Stimulated activated CD4-positive, alpha-beta T cell treated with anti-CD3 and anti-CD28 coated beads, Interleukin-15, amount 100 ng/mL, for 48 hours (primary cell): ENCODE measurements at places on chromosomes 11 and 22.

DNA sequence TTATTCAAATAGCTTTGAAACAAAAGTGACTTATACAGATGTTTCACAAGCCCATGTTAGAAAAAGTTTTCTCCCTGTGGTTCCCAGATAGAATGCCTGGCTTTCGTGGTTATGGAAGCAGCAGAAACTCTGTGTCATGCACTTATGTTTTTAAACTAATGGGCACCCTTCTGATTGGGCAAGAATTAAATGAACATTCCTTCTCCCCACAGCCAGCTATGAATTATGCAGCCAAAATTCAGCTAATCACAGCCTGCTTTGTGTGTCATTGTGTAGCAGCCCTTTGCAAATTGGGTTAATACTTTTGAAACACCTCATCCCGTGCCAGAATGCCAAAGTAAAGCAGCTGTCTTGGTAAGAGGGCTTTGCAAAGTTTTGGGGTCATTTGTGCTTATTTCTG is 46.9 kb downstream of the PANX1 start:
- DNase-seq: no peak

GRCh38 chr11:31237819-31238760 is 131.4 kb downstream of the DCDC1 start:
- DNase-seq: no peak

DNA sequence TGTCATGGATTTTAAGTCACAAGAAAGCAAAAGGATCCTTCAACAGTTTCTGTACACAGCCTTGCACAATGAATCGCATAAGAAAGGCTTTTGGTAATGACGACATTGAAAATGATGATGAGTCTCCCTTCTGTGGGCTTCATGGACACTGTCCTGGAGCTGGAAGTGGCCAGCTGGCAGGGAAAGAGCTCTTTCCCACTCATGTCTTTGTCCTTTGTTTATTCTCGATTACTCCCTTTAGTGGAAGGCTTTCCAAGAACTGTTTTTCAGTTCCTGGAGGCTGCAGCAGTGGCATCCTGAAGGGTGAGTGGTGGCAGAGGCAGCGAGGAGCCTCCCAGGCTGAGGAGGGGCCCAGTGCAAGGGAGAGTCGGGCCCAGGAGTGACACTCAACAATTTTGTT is 505.2 kb downstream of the NTM start:
- no peak for DNase-seq

DNA sequence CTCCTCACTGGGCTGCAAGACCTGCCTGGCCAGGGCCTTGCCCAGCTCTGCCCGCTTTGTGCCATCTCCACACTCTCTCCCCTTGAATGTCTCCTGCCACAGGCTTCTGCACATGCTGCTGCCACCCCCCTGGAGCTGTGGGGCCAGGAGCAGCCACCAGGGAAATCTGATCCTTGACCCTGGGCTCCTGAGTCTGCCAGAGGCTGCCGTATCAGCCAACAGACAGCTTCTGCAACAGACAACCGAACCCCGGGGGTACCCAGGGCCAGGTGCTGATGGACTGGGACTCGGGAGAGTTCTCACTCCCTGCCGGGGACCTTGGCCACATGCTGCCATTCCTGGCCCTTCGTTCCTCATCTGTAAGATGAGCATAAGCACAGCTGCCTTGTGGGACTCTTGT is 3.3 kb upstream of the PPARA start:
- DNase-seq: no peak

GRCh38 chr22:23772315-23772648 is 367 bp upstream of the MMP11 start:
- no peak for DNase-seq

- DNase-seq: no peak
These were observed 101.0 kb downstream of the ARL14EP start for GRCh38 chr11:30423886-30424285.

GRCh38 chr11:14673824-14674405 is 30.3 kb downstream of the PDE3B start:
- DNase-seq: no peak

DNA sequence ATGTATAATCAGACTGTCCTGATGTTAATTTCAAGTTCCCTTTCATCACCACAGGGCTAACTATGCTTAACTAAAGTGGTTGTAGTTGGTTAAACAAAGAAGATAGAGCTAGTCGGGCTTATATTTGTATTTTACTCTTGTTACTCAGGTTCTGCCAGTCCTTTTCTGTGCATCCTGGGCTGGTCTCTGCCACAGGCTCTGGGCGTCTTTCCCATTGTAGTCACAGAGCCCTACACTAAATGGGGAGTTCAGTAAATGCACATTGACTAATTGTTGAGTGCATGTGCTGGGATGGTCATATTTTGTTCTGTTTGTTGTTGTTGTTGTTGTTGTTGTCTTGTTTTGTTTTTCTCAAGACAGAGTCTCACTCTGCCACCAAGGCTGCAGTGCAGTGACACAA is 125.4 kb upstream of the PGR start:
- DNase-seq: no peak

DNA sequence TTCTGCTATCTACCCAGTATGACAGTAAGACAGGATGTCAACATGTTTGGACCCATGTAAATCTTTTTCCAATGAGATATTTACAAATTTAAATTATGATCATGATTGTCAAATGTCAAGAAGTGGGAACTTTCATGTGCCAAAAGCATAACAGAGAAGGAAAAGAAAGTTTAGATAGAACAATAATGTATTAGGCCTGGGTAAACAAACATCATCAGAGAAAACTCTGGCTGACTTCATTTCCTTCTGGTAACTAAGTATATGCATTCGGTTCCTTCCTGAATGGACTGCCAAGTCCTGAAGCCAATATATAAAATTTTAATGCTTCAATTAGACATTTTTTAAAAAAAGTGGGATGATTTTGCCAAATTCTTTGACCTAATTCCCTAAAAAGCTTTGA is 16.5 kb downstream of the RNF141 start:
- no peak for DNase-seq

DNA sequence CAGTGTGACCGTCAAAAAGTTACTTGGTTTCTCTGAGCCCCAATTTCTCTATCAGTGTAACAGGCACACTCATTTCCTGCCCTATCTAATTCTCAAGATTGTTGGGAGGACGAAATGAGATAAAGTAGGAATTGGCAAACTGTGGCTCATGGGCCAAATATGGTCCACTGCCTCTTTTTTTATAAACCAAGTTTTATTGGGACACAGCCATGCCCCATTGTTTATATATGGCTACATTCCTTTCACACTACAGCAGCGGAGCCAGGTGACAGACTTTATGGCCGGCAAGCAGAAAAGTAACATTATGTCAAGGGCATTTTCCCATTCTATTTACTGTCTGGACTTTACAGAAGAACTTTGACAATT is 116.7 kb upstream of the TIMP3 start:
- no peak for DNase-seq

- DNase-seq: peak; percentile 34
These were observed 117.2 kb upstream of the IGLL5 start for GRCh38 chr22:22770280-22770871.

- DNase-seq: no peak
These were observed at the start of gene OR5I1 for GRCh38 chr11:55936300-55936699. Gene OR5I1 (minus strand): TSS chr11:55936400. CDS start chr11:55936400, 0 bp downstream.

GRCh38 chr11:122505304-122506006 is 150.1 kb upstream of the UBASH3B start:
- peak; percentile 28 for DNase-seq

DNA sequence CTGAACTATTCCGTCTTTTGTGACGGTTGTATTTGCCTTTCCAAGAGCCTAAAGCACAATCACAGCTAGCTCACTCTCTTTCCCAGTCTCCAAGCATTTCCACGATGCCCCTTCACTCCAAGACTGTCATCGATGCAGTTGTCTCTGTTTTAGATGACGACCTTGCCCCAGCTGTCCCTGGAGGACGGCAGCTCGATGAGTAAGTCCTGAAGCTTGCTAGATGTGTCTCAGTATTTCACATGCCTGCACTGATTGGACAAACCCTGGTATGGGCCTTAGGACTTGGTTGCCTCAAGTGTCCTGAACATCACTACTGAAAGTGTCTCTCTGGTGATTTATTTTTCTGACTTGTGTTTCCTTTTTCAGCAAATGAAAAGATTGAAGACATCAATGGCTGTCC is 129.9 kb downstream of the NAV2 start:
- no peak for DNase-seq

- no peak for DNase-seq
These were observed 36.2 kb upstream of the CLMP start for GRCh38 chr11:123231256-123231655.

- DNase-seq: no peak
These were observed 1.1 kb downstream of the DNAL4 start for GRCh38 chr22:38792833-38793232.
